HepG2 (cell line): ENCODE measurements at places on chromosomes 16 and 17. TPM values are rescaled to one million over a fixed set of nuclear protein-coding genes. Genes with fewer than 3 reads are reported as not detected.
A peak's percentile ranks its signal among the peaks of the same experiment; 100 is the strongest.

- DNase-seq: no peak
Measured at GRCh38 chr17:13840254-13840653, 229.1 kb upstream of the COX10 start.

- no peak for DNase-seq
Measured at GRCh38 chr16:85750827-85751697, at the start of gene C16orf74. TSS of gene C16orf74 (minus strand) at chr16:85751096. CDS start at chr16:85735217, 15,879 bp downstream.

DNA sequence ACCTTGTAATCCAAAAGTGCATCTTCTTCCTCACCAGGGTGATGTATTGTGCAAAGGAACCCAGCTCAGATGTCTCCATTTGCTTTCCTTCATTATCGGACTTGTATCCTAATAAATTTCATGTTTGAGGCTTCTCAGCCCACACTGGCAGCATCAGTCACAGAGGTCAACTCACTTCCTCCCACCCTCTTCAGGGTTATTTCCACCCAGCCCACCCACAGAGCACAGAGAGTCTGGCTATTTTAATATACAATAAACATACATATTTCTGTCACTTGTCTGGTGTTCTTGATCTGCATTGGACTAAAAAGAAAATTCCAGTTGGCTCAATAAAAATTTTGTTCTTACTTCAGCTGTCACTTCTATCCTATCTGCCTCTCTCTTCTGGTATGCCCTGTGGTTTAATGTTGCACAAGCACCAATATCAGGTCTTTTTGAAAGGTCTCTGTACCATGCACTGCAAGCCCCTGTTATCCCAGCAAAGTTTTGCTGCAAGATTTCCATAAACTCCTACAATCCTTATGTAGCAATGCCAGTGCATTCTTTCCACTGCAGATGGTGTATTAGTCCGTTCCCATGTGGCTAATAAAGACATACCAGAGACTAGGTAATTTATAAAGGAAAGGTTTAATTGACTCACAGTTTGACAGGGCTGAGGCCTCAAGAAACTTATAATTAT is 201.8 kb downstream of the CDH11 start:
- DNase-seq: no peak

DNA sequence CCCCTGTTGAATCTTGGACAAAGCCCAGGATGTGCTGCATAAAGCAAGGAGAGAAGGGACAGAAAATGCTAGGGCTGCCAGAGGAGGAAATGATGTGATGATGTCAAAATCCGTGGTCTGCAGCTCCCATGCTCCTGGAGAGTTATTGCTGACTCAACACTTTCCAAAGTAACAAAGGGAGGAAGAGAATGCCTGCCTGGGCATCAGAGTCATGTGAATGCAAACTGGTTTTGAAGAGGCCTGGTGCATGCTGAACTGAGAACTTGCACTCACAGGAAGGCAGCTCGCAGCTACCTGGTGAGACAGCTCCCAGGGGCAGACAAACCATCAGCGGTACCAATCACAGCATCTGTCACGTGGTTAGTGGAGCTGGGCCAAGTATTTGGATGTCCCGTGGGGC is 2.8 kb downstream of the MARVELD3 start:
- DNase-seq: no peak

DNA sequence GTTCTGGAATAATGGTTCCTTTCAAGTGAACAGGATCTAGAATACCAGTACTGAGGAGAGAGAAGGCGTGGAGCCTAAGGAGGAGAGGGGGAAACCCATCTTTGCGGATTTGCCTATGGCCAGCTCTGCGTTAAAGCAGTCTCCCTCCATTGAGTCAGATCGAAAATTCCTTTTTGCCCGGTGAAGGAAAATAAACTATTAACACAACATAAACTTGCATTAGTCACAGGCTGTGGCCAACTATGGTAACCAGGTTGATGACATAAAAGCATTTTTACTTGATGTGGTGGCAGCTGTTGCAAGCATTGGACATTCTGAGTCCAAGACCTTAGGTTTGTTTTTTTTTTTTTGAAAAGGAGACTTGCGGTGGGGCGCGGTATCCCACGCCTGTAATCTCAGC is 8.9 kb downstream of the LDAF1 start:
- no peak for DNase-seq

GRCh38 chr16:24309258-24310142 is 53.4 kb downstream of the CACNG3 start:
- DNase-seq: peak; percentile 50

DNA sequence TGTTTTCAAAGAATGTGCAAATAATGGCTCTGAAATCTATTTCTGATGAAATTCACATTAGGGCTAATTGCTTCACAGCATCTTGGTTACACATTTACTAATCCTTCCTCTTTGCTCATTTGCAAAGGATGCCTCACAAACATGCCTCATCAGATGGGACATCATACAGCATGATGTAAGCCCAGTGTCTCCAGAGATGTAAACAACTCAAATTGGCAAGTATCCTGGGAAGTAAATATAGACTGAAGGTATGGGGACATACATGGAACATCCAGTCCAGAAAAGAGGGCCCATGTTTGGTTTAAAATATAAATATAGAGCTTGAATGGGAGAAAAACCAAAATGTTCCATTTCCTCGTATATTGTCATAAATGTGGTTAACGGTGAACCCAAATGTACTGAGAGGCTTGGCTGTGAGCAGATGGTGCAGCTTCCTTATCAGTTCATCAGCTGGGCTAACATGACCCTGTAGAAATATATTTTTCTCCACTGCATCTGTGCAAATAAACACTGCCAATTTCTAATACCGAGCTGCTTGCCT is 142.9 kb upstream of the NUDT7 start:
- DNase-seq: no peak

- DNase-seq: no peak
Measured at GRCh38 chr16:31527734-31528274, at the start of gene AHSP. TSS of gene AHSP (plus strand) at chr16:31527900. CDS start at chr16:31528140, 240 bp downstream.

DNA sequence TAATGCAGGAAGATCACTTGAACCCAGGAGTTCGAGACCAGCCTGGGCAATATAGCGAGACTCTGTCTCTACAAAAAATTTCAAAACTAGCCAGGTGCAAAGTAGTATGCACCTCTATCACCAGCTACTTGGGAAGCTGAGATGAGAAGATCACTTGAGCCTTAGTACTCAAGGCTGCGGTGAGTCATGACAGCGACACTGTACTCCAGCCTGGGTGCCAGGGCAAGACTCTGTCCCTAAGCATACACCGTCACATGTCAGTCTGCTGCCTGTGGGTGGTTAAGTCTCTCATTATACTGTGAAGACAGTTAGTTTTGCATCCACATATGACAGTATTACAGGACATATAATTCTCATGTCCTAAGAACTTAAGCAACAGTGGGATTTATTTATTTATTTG is 21.8 kb downstream of the NMRAL1 start:
- DNase-seq: no peak

GRCh38 chr16:74721716-74722115 is 21.1 kb upstream of the MLKL start:
- DNase-seq: no peak

DNA sequence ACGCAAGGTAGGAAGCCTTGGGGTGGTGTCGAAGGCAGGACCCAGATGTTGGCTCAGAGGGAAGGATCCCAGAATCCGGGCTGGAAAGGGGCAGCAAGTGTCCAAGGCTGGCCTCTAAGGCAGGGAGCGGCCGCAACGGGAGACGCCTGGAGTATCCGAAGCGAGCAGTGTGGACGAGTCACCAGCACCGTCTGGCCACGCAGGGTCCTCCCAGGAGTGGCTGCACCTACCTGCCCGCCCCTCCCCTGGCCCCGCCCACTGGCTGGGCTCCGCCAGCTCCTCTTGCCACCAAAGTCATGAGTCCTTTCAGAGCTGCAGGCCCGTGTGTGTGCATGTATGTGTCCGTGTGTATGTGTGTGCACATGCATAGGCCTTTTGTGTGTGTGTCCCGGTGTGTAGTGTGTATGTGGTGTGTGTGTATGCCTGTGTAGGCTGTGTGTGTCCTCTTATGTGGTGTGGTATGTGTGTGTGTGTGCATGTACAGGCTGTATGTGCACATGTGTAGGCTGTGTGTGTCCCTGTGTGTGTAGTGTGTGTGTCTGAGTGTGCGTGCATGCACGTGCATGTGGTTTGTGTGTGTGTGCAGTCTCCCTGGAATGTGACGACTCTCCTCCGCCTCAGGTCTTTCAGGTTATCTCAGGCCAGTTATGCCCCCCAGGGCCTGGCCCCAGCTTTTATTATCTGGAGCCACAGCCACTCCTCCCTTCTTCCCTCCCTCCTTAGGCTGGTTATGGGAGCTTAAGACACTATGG is at the start of gene PRSS8:
Gene PRSS8, minus strand, starts transcription at position 193 of the 752 bp plus-strand sequence. CDS start 229 bp downstream, outside the sequence.
- no peak for DNase-seq

CDH5 gene
- 0.34 and 0.71 TPM in 2 replicates for total RNA-seq

ZNF597 gene
- total RNA-seq: 2.4 and 3.8 TPM in 2 replicates

HBM gene
- not detected in 2 replicates for total RNA-seq

TEX19 gene
- 1.3 and 1.8 TPM in 2 replicates for total RNA-seq

KRTAP4-4 gene
- not detected in 2 replicates for total RNA-seq

C17orf113 gene
- 0.83 and 1.1 TPM in 2 replicates for total RNA-seq

IKZF3 gene
- not detected in 2 replicates for total RNA-seq

CMTM1 gene
- total RNA-seq: 1.7 and 1.9 TPM in 2 replicates

DDX42 gene
- total RNA-seq: 81.5 and 87.2 TPM in 2 replicates
